Muscle of arm (tissue), 14 donors: ENCODE measurements at places on chromosomes 5 and 9. TPM values are rescaled to one million over a fixed set of nuclear protein-coding genes. Genes with fewer than 3 reads are reported as not detected.
A peak's percentile ranks its signal among the peaks of the same experiment; 100 is the strongest.

SLC22A4 gene
- 3.2 TPM for polyA plus RNA-seq

DNA sequence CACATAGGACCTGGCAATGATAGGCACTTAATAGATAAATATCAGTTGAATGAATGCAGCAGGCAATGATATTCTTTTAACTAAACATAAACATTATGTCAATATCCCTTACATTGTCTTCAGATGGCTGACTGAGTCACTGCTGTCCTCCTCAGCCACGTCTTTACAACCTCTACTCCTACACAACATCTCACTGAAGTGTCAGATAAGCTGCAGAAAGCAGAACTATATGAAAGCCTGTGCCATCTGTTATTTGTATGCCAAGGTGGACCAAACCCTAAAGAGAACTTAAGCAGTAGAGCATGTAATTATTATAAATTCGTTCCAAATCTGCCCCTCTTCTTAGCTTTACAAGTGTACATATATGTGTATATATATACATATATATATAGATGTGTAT is 271.2 kb downstream of the RASEF start:
- no peak for DNase-seq

TNFSF8 gene
- polyA plus RNA-seq = 0.57 TPM

GRCh38 chr9:32220750-32221149 is 163.7 kb upstream of the ACO1 start:
- no peak for DNase-seq

GRCh38 chr9:68552700-68553476 is 12.2 kb upstream of the TMEM252 start:
- no peak for DNase-seq

DNA sequence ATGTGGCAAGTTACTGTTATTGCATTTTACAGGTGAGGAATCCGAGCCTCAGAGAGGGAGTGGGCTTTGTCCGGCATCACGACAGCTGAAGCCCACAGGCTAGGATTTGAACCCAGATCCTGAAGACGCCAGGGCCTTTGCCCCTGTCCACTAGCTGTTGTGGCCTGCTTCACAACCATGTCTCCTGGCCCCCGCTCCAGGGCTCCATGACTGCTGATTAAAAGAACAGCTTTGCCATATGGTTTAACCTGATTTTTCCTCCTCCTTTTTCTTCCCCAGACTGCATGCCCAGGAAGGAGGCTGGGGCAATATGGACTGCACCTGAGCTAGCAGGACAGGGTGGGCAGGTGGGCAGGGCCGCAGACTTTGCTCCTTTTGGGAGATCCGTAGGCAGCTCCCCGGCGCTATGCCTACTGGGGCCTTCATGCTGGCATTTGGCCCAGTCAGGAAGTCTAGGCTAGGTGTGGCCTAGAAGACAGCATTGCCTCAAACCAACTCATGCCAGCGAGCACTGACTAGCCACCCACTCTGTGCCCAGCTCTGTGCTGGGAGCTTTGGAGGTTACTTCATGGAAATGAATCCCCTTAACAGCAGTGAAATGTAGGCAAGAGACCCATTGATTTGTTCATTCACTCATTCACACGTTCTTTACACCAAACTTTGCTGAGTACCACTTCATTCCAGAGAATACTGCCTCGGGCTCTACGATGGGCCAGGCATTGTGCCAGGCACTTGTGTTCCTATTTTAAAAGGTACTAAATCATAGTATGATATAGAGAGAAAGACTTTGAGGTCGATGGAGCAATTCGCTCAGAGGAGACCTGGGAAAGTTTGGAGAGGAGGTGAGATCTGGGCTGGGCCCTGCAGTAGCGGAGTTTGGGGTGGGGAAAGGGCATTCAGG is 94.3 kb upstream of the CPEB4 start:
- no peak for DNase-seq

GRCh38 chr5:144691936-144692335 is 521.3 kb downstream of the KCTD16 start:
- no peak for DNase-seq

DNA sequence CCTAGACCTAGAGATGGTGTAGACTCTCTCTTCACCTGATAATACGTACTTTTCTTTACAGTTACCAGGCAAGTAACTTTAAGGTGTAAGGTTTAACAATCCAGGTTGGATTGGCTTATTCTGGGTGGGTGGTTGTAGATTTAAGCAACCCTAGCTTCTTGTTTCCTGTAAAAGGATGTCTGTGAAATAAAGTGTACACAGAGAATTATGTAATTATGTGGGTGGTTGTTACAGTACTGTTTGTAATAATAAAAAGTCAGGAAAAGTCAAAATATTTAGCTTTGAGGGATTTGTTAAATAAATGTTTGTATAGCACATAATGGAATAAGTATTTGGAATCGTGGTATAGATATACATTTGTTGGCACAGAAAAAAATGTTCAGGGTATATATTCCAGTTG is 43.7 kb upstream of the F2R start:
- no peak for DNase-seq

DNA sequence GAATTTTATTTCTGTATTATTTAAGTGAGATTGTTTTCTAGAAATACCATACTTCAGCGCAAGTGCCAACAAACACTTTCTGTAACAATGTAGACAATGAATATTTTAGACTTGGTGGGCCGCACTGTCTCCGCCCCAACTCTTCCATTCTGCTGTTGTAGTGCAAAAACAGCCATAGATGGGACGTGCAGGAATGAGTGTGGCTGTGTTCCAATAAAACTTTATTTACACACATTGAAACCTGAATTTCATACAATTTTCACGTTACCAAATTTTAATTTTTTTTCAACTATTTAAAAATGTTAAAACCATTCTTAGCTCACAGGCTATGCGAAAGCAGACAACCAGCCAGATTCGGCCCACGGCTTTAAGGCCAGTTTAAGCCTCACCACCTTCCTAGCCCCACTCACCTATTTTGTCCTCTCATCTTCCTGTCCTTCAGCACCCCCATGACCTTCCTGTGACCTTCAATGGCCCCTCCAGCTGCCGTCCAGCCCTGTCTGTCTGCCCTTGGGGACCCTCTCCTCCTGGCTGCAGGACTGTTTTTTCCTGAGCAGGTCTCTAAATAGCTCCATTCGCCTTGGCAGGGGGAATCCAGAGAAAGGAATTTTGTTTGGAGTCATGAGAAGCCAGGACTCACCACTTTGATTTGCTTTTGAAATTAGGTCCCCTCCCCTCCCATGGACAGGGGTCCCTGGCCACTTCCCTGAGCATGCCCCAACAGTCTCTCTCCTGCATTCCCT is 11.2 kb upstream of the ANXA6 start:
- no peak for DNase-seq

DNA sequence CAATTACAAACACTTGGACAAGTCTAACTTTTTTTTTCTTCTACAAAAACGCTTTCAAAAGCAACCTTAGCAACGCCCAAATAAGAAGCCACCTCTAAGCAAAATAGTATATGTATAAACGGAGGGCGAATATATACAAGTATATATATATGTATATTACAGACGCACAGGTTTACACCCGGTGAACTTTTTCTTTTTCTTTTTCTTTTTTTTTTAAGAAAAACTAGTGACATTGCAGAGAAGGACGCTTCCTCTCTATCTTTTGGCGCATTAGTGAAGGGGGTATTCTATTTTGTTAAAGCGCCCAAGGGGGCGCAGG is 200 bp downstream of the NPR3 start:
- DNase-seq = no peak

SLC30A5 gene
- 77.7 TPM for polyA plus RNA-seq

ASTN2 gene
- 5.2 TPM for polyA plus RNA-seq

SH3TC2 gene
- polyA plus RNA-seq = 1.4 TPM

- no peak for DNase-seq
Observed at GRCh38 chr5:67921004-67921601, 294.5 kb upstream of the PIK3R1 start.

- no peak for DNase-seq
Observed at GRCh38 chr5:14142202-14142826, 828 bp upstream of the TRIO start.

- DNase-seq = no peak
Observed at GRCh38 chr5:52771343-52772039, 16.2 kb upstream of the ITGA1 start.

ECSCR gene
- 29.5 TPM for polyA plus RNA-seq

EQTN gene
- polyA plus RNA-seq = not detected

DNA sequence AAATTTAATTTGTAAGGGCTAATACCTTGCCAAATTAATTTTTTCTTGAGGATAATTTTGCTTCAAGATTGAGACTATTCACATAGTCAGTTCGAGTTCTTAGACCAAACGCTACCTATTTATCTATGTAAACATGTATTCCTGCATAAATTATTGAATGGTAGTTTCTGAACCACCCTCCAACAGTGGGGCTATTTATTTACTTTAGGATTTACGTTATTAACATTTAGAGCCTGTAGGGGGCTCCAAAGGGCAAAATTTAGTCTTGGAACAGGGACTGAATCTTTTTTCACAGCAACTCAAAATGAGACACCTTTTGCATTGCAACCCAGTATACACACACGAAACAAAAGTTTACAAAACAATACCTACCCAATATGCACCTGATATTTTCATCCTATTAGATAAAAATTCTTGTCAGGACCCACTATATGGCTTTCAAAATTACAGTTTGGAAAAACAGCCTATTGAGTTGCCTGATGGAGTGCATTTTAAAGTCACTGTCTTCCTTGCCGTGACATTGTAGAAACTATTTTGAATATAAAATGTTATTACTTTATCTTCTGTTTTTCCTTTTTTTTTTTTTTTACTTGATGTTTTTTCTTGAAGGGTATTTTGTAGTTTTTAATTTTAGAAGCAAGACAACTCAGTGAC is 47.1 kb upstream of the POU4F3 start:
- DNase-seq = peak; percentile 36

GRCh38 chr5:118326481-118327045 is 661.8 kb downstream of the DTWD2 start:
- DNase-seq = no peak

DNA sequence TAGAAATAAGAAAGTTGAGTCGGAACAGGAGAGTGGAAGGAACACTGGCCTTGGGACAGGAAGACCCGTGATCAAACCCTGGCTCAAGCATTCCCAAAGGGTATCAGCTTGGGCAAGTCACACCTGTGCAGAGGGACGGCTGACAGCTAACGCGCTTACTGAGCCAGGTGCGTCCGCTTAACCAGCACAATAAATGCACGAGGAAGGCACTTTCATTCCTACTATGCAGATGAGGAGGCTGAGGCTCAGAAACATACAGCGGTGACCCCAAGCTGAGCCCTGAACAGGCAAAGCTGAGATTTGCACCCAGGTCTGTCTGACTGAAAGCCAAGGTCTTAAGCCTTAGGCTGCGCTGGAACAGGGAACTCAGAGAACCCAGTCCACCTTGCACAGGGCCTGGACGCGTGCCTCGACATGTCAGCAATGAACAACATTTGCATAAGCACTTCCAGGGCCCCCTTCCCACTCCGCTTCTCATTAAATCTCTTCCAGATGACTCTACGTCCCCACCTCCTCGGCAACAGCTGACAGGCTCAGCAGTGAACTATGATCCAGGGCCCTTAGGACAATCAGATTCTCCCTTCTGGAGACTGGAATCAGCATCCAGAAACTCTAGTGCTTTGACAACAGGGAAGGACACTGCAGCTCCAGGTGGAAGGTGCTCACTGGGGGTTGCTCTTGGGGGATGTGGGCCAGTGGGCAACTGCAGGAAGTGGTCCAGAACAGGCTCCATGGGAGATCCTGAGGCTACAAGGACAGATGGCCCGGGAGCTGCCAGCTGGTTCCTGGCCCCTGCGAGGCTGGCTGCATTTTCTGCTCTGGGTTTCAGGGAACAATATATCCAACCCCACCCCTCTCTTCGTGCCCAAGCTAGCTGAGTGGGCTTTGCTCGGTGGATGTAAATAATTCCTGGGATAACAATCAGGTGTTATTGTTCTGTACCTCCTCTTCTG is 35.2 kb downstream of the SH3PXD2B start:
- peak; percentile 89 for DNase-seq
